Fibroblast of skin of back (primary cell): ENCODE measurements at places on chromosomes 6 and 20.

DNA sequence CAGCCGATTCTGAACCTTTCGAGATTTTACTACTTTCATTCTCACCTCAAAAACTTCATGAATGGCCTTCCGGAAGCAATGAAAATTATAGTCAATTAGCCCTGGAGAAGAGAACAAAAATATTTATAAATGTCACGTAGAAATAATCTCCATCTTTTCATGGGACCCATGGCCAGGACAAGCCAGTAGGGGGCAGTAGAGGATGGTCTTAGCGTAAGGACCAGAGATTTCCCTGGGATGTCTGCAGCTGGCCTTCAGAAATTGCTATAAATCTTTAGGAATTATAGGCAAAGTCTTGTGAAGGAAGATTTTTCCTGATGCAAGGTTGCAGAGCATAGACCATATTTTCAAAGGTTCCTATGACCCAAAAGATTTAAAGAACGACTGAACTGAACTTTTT, 15.6 kb upstream of the UBE2J1 start:
- peak; percentile 49 for DNase-seq

DNA sequence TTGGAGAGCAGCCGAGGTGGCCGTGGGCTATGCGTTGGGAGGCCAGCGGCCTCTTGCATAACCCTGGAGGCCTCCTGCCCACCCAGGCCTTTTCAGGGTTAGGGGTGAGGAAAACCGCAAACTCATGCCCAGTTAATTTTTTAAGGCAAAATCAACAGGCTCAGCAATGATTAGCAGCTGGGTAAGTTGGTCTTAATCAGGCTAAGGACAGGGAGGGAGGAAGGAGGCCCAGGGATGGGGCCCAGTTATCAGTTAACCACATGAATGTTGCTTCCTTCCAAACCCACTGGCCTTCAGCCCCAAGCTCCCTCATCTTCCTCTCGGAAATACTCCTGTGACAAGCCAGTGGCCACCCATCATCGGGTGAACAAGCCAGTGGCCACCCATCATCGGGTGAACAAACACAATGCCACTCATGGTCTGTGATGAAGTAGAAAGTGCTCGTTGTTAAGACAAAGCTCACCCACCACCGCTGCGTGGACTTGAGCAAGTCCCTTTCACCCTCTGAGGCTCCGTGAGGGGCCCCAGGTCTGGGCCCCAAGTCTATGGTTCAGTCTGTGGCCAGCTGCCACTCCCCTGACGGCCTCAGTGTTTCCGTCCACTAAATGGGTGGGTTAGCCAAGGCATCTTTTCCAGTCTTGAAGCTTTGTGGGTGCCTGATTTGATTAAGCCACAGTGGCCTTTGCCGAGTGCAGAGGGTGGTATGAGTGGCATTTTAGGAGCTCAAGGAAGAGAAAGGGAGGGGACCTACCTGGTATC, 39.4 kb downstream of the HNF4A start:
- DNase-seq, result no peak

- no peak for DNase-seq
Observed at GRCh38 chr20:8057871-8058270, 38.3 kb upstream of the TMX4 start.

DNA sequence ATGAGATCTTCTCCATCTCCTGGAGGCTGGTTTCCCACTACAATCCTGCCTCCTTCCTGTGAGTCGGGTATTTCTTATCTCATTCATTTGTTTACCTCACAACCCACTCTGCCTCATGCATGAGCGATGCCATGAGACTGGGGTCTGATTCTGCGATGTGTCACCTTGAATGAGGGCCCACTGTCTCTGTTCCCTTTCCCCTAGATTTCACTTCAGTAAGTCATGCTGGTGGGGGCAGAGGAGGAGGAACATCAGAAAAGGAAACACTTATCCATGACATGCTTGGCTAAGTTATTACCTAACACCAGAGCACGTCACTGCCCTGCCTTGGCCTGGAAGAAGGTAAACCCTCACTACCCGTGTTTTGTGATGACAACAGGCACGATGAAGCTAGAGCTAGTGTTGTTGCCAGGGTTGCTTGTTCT, 337.4 kb upstream of the PRDM1 start:
- DNase-seq, result peak; percentile 50

- no peak for DNase-seq
Observed at GRCh38 chr6:37575221-37575620, 75.5 kb upstream of the CCDC167 start.

DNA sequence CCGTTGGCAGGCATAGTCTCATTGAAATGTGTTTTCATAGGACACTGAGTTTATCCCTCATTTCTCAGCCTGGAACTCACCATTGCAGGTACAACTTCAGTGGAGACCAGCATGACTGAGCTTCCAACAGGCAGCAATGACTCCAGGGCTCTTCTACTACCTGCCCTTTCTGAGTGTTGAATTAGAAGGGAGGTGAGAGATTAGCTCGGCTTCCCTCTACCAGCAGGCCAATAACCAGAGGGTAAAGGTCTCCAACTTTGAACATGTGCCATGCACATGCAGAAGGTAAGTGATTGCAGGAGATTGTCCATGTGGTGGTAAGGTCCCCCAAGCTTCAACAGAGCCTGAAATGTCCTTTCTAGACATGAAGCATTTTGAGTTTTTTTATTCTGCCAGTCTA, 233.8 kb upstream of the SUPT3H start:
- DNase-seq, result no peak

- DNase-seq, result no peak
Observed at GRCh38 chr20:50745634-50746137, 14.3 kb downstream of the PARD6B start.

DNA sequence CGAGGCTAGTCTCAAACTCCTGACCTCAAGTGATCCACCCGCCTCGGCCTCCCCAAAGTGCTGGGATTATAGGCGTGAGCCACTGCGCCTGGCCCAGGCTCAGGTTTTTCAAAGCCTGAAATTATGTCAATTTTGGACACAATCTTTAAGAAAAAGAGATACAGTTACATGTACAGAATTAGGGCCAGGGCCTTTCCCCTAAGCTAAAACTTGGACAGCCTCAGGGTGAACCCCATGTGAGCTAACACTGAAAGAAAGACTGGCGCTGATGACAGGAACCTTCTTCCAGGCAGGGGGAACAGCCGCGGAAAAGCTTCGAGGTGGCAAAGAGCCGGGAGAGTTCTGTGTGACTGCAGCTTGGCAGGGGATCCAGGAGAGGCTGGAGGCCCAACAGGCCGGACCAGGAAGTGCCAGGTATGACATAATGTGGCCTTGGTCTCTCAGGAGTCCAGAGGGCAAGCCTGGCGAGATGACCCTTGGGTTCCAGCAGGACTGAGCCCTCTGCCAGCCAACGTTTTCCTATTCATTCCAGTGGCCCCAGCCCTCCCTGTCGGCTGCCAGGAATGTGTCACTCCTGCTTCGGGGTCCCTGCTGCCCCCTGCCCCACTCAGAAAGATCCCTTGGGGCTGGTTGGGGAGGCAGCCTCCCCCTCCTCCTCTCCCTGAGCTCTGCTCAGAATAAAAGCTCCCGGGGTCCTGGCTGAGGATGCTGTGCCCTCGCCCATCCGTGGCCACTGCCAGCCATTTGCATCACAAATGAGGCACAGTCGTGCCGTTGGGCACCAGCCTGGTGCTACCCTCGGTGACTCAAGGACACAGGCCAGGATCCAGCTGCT, 37.3 kb downstream of the RBM38 start:
- no peak for DNase-seq

GRCh38 chr20:49052334-49052733, 6.2 kb downstream of the CSE1L start:
- no peak for DNase-seq

GRCh38 chr6:110332281-110332680, 25.9 kb downstream of the METTL24 start:
- DNase-seq, result no peak

DNA sequence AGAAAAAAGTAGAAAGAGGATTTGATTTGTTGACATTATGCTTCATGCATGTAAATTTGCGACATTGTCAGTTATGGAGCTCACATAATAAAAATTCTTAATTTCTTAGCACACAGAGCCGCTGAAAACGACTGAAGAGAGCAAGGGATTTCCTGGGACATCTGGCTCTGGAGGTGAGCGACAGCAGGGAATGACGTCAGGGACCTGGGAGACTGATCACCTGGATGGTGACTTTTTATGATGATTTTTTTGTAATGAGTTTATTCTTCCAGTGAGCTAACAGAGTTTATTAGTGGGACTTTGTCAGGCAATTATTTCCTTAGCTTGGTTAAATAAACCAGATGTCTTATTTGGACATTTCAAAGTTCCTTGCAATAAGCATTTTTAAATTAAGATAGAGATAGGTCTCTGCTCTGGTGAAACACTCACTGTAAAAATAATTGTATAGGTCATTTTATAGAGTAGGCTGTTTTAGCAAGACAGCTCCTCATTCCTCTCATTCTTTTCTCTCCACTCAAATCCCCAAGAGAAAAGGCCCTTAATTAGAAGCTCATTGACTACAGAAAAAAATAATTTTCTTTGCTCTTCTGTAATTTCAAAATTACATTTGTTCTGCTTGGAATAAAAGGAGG, 19.4 kb downstream of the TMEM200A start:
- DNase-seq, result peak; percentile 73

DNA sequence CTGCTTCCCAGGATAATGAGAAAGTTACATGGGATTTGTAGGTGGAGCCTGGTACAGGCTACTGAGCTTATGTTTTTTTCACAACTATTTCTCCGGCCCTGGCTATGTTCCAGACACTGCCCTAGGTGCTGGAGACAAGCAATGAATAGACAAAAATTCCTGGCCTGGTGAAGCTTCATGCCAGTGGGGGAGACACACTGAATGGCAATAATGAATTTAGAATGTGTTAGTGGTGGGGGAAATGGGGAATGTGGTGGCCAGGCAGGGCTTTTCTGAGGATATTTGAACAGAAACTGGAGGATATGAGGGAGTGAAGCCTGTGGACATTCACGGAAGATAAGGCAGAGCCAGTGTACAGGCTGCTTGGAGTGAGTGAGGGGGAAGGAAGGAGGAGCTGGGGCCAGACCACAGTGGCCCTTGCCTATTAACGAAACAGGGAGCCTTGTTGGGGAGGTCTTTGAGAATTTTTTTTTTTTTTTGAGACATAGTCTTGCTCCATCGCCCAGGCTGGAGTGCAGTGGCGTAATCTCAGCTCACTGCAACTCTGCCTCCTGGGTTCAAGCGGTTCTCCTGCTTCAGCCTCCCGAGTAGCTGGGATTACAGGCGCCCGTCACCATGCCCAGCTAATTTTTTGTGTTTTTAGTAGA, 6.6 kb downstream of the FOXS1 start:
- peak; percentile 64 for DNase-seq

- peak; percentile 49 for DNase-seq
Observed at GRCh38 chr20:49186535-49187329, 1.4 kb downstream of the STAU1 start.

GRCh38 chr6:75280131-75280855, 4.3 kb downstream of the TMEM30A start:
- DNase-seq, result no peak

GRCh38 chr20:53303413-53303760, 290.3 kb downstream of the ZNF217 start:
- DNase-seq, result no peak

- peak; percentile 40 for DNase-seq
Observed at GRCh38 chr6:33936886-33937285, 133.1 kb upstream of the MLN start.

- no peak for DNase-seq
Observed at GRCh38 chr6:128327890-128328289, 192.5 kb downstream of the PTPRK start.

DNA sequence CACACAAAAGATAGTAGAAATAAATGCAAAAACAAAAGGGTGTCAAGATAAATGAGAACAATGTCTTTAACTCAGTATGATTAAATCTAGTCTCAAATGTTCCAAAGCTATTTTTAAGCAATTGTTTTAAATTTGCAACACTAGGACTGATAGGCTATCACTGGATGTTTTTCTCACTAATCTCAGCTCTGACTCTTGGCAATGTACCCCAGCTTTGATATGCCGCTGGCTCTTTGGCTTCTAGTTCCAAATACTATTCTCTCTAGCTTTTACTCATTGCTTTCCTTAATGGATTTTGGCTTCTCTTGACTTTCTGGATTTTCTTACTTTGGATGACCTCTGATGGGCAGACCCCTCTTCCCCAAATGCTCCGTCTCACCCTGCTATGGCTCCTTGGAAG, 116.0 kb upstream of the SLC35B3 start:
- no peak for DNase-seq

GRCh38 chr6:81714684-81715083, 37.8 kb downstream of the TENT5A start:
- no peak for DNase-seq

DNA sequence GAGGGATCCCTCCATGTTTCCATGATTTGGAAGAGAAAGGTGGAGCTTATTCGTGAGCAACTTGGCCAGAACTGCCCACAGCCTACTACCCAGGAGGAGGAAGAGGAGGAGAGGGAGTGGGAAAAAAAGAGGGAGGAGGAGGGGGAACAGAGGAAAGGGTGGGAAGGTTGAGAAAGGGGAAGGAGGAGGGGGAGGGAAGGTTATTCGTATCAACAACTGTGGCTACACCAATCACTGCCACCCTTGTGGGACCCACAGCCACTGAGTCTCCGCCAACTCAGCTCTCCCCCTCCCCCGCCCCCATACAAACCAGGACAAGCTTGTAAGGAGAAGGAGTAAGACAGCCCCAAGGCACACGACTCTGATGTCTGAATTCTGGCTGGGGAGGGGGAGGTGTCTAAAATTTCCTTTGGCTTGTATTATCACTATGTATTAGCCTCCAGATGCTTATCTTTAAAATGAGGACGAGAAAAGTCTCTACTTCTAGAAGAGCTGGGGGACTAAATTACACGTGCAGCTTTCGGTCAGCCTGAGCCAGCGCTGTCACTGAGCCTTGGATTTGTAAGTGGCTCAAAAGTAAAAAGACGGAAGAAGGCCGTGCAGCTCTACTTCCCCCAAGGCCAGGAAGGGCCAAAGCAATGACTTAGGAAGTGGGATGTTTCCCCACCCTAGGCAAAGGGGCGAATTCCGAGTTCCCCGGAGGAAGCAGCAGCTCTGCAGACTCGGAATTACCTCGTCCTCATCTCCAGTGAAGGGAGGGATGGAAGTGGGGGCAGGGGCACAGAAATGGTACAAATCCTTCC, 1.0 kb downstream of the FKBP1A start:
- peak; percentile 49 for DNase-seq

- DNase-seq, result no peak
Observed at GRCh38 chr6:51678905-51679620, 408.4 kb downstream of the PKHD1 start.

DNA sequence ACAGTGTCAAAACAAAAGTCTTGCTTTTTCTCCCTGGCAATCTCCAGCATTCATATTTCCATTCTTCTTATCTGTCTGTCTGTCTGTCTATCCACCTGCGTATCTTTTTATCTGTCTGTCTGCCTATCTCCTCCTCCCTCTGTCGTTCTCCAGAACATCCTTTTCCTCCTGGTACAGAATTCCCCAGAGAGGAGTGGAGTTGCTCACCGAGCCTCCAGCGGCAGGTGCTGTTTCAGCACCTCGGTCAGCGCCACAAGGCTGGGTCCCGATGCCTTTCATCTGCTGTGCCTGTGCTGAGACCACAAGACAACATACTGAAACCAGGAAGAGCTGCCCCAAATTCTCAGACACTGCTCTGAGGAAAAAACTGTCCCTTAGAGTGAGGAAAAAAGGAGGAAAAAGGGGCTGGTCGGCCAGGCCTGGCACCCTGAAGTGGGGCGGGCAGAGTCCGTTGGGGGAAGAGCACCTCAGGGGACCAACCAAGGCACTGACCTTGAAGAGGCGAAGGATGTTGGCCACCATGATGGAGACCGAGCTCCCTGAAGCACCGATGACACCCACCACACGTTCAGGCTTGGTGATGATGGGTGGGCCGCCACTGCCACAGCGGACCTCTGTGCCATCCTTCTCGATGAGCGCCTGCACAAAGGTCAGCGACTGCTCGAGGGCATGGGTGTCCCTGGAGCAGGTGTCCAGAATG, 13.3 kb downstream of the GRM4 start:
- DNase-seq, result peak; percentile 27
